Activated CD4-positive, alpha-beta memory T cell treated with anti-CD3 and anti-CD28 coated beads for 36 hours (primary cell): ENCODE measurements at places on chromosomes 12 and 14.
A peak's percentile ranks its signal among the peaks of the same experiment; 100 is the strongest.

DNA sequence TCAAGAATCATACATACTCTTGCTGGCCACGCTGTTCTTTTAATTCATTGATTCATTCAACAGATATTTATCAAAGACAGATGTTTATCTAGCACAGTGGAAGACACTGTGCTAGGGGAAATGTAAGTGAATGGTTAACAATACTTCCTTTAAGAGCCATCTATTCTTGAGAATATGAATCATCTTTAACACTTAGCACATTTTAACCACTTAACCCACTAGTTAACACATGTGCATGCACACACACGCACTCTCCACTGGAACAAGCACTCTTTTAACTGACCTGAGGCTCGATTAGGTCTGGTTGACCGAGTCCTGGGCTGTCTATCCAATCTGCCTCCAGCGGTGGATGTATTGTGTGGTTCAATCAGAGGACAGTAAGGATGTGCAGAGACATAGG, 34.6 kb downstream of the LMNTD1 start:
- no peak for DNase-seq

GRCh38 chr12:20220339-20220738, 148.0 kb upstream of the PDE3A start:
- no peak for DNase-seq

DNA sequence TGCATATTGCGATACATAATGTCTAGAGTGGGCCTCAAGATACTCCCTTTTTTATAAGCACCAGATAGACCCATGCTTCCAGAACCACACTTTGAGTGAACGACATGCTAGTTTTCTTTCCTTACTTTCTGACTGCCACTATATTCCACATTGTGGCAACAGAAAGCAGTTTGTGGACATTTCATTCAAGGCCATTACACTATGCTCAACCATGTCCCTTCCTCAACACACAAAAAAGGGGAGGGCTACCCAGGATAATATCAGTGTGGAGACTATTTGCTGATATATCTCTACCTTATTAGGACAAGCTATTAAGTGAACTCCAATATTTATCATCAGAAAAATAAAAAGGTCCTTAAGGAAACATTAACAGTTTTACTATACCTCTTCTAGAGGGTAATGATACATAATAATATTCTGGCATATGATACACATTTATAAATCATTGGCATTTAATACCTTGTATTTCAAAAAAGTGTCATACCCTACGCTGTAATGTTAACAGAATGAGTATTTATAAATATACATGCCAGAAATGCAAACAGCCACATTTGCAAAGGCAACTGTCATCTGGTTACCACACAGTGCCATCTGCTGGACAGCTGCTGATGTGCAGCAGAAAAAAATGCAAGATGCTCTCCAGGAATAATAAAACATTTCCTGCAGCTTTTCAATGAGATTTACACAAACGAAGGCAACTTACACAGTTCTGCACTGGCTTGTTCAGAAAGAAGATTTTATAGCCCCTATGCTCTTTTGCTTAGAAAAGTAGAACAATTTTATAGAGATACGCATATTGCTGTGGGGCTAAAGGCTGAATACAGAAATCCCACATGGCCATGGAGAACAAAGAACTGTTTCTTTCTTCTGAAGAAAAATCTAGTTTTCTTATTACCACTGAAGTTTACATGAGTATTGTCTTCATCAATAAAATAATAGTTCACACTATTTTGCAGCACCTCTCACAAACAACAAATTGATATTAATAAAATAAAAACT, 182.2 kb upstream of the GRIP1 start:
- peak; percentile 73 for DNase-seq

- DNase-seq = no peak
Measured at GRCh38 chr12:122350141-122350848, 72.2 kb downstream of the CLIP1 start.

GRCh38 chr14:41457393-41457792, 149.3 kb upstream of the LRFN5 start:
- DNase-seq = no peak

DNA sequence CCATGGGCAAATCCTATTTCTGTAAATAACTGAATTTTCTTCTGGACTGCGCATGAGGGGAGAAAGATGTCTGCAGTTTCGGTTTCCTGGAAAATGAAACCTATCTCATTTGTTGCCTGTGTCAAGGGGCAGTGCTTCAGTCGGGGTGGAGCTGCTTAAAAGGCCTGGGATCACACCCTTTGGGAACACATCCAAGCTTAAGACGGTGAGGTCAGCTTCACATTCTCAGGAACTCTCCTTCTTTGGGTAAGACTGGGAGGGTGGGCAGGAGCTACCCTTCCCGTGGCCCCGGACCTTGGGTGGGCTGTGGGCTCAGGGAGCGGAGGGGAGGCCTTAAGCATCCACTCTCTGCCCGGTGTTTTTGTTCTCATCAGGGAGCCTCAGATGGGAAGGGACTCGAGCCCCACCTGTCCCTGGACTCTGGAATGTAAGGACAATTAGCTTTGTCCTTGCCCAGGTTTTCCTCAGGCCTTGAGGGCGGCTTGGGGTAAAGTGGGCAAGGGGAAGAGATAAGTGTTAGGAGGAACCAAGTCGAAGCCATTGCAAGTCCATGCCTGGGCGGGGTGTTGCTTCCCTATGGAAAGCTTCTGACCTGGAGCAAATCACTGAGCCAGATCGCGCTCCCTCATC, at the start of gene IFI27:
IFI27 (plus strand) TSS at position 185 of the 630 bp plus-strand sequence.
- no peak for DNase-seq

- DNase-seq = no peak
Measured at GRCh38 chr12:95622879-95623278, 71.6 kb upstream of the USP44 start.

GRCh38 chr14:41604721-41605531, 1.8 kb upstream of the LRFN5 start:
- DNase-seq = no peak

GRCh38 chr14:35883677-35884293, 57.6 kb downstream of the BRMS1L start:
- DNase-seq = peak; percentile 28

DNA sequence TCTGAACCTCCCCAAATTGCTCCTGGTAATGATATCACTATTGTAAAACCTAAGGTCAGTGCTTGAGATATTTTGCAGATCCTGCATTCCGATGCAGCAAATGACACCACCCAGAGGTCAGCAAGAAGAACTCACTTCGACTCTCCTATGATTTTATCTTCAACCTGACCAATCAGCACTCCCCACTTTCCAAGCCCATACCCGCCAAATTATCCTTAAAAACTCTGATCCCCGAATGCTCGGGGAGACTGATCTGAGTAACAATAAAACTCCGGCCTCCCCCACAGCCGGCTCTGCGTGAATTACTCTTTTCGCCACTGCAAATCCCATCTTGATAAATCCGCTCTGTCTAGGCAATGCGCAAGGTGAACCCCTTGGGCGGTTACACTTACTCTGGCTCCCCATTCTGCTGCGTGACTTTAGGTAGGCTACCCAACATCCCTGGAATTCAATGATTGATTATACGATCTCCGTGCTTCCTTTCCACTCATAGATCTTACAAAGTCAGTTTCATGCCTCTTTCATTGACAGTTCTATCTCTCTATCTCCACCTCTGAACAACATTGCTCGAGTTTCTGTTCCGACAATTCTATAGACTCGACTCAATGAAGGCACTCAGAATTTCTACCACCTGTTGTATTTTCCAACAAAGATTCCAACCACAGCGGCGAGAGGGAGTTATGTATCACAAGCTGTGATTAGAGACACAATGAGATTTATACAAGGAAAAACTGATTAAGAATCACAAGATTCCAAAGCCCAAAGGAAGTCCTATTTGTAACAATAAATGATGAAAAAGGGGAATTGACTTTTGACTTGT, 939 bp downstream of the NPC2 start:
- DNase-seq = peak; percentile 22

- no peak for DNase-seq
Measured at GRCh38 chr12:69630191-69630590, 19.5 kb upstream of the LRRC10 start.

DNA sequence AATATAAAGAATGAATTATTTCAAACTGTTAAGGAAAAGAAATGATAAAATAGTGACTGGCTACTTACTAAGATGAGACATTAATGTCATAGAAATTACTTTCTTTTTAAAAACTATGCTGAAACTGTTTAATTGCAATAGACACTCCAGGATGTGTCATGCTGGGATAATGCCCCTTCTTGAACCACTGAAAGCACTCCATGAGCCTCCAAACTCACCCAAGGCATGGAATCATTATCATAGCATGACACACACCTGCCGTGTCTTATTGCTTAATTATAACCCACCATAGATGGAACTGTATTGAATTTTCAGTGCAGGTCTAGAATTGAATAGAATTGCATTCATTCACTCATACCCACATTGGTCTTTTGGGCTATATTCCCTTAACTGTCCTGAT, 4.3 kb downstream of the MBIP start:
- peak; percentile 20 for DNase-seq

GRCh38 chr14:33811721-33812120, 139.2 kb downstream of the EGLN3 start:
- no peak for DNase-seq

- DNase-seq = no peak
Measured at GRCh38 chr14:37601865-37602264, 6.4 kb downstream of the TTC6 start.

- no peak for DNase-seq
Measured at GRCh38 chr12:62584619-62585018, 118.0 kb downstream of the MON2 start.

DNA sequence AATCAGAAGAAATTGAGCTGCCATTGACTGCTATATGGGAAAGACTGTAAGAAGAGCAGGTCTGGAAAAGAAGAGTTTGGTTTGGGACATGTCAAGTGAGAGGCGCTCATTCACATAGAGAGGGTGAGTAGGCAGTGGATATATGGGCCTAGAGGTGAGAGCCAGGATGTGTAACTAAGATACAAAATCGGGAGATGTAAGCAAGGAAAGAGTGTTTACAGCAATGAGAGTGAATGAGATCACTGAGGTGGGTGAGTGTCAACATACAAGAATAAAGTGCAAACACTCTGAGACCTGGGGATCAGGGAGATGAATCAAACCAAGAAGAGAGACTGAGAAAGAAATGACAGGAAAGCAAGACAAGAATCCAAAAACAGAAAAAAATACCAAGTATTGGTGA, 58.0 kb upstream of the RTRAF start:
- DNase-seq = no peak

GRCh38 chr12:78324234-78324633, 493.5 kb downstream of the NAV3 start:
- no peak for DNase-seq

DNA sequence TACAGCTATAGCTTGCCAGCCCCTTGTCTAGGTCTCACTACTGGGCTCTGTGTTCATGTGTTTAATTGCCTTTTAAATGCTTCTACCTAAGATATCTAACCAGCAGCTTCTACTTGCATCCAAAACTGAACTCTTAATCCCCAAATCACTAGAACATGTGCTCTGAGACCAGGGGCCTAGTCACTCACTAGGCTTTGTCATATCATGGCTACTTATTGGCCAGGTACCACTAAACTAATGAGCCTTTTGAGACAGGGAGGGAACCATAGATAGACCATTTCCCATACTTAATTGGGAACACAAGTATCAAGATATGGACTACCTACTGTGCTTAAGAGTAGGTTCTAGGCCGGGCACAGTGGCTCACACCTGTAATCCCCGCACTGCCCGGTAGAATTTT, 6.5 kb downstream of the HSP90B1 start:
- DNase-seq = no peak

DNA sequence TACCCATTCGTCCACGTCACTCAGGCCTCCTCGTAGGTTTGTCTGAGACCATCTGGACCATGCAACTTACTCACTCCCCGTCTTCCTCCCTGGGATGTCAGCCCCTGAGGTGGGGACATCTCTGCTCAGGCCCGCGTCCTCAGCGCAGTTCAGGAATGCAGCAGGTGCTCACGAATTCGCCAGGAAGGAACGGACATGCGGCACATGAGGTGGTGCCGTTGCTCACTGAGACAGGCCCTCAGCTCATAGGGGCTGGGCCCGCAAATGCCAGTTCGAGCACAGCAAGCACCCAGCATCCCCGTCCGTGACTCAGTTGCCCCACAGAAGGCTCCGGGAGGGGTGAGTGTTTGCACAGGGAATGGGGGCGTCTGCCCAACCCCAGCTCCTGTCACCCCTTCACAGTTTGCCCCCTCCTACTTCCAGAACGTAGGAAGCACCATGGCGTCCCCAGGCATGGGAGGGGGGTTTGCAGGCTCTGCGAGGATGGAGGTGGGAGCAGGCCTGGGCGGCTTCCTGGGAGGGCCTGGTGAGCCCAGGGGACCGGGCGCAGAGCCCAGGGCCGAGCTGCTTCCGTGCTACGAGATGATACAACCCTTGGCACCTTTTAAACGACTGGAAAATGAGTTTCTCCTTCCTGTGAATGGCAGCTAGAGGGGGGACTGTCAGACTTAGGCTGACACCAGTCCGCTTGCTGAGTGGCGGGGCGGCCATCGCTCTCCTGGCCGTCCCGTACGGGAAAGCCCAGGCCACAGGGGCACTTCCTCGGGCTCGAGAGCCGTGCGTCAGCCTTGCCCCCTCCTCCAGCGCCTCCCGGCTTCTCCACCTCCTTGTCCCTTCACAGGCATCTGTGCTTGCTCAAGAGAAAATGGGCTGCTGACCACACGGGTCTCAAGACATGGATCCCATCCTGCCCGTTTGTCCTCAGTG, 6.9 kb downstream of the GALNT9 start:
- DNase-seq = no peak

DNA sequence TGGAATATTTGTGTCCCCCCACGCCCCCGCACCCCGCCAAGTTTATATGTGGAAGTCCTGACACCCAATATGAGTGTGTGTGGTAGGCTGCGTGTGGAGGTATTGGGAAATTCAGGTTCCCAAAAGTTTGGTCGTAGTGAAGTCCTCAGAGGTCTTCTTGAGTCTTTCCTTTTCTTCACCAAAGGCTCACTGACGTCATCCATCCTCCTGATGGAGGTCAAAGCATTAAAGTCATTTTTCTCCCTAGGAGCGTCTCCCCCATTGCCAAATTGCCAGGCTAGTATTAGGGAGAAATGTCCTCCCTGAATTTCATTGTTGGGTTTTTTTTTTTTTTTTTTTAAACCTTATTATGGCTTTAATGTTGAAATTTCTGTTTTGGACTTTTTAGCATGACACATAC, 113.7 kb downstream of the RGS6 start:
- no peak for DNase-seq

DNA sequence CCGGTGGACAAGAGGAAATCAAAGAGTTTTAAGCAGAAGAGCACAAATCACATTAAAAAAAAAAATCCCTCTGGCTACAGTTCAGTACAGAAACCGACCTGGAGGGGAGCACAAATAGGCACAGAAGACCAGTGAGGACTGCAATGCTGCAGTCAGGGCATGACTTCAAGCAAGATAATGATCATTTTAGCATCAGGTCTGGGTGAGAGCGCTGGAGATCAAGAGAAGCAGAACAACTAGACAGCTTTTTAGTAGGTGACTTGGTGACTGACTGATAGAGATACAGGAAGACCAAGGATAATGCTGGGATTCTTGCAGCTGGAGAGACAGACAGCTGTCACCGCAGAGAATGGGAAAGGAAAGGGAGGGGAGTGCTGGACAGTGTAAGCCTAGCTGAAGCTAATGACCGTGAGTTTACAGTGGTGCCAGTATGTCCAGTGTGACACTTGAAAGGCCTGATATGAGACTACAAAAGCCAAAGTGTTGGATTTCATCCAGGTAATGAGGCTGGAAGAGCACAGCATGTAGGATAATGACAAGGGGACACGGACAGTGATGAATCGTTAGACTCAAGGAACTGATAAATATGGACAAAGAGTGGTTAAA, 5.6 kb downstream of the NFYB start:
- no peak for DNase-seq

GRCh38 chr12:55797550-55797949, 20.0 kb downstream of the SARNP start:
- DNase-seq = no peak
